ENCODE measurements at places on chromosomes 2 and 18. TPM values are rescaled to one million over a fixed set of nuclear protein-coding genes. Genes with fewer than 3 reads are reported as not detected.

ZNF892 gene
- total RNA-seq, result 5.9 TPM

EMILIN1 gene
- 0.81 TPM for total RNA-seq

CRYGD gene
- total RNA-seq, result not detected

TSGA10 gene
- 20.7 TPM for total RNA-seq

WDCP gene
- 17.5 TPM for total RNA-seq

C2orf78 gene
- not detected for total RNA-seq

RNF125 gene
- total RNA-seq, result 38.2 TPM

POTEF gene
- not detected for total RNA-seq

POLE4 gene
- 46.1 TPM for total RNA-seq

BIRC6 gene
- total RNA-seq, result 151 TPM

LDLRAD4 gene
- 51.9 TPM for total RNA-seq

ABCG5 gene
- total RNA-seq, result not detected

SH2D6 gene
- total RNA-seq, result 1.6 TPM

DNA sequence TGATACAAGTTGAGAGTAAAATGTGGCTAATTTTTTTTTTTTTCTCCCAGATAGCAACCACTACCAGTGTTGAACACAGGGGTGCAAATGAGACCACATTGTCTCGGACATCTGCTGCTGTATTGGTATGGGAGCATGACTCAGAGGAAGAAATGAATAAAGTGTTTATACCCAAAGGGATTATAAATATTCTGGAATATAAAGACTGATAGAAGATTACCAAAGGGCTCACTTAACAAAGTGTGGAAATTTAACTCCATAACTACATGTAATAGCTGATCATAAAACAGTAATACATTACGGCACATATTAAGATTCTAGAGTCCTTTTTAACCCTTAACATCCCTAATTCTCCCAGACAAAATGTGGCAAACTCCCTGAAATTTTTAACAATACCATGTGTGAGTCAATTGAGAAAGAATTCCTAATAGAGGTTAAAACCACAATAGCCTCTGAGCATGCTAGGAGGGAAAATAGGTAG is 1023.0 kb upstream of the ACVR2A start:
- DNase-seq, result no peak

GRCh38 chr2:112683550-112684414 is 37.0 kb upstream of the NT5DC4 start:
- DNase-seq, result no peak

DNA sequence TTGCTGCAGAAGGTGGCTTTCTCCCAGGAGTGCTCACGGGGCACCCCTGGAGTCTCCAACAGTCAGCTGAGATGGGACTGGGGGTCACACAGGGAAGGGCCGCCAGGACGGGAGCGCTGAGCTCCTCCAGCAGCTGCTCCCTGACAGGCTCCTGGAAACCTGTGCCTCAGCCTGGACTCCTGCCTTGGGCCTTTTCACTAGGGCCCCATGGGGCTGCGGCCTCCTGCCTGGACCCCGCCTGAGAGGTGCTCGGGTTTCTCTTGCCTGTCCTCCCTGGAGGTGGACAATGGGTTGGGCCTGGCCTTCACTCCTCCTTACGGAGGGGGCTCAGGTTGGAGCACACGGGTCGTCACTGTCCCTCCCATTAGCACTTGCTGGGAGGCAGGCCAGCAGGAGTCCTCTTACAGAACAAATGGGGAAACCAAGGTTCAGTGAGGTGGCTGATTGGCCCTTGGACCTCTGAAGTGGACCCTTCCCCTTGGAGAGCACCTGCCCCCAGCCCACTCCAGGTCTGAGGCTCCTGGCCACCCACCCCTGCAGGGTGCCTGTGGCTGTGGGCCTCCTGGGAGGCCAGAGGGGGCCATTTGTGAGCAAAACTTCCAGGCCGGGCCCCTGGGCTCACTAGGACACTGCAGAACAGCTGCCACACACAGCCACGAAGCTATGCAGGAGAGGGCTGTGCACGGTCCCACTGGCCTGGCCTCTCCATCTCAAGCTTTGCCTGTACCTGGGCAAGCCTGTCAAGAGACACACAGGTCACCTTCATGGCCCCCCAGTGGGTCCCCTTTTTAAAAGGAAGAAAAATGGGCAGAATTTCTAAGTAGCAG is 57.1 kb upstream of the ODC1 start:
- DNase-seq, result no peak

GRCh38 chr18:72935744-72936143 is 68.0 kb upstream of the NETO1 start:
- no peak for DNase-seq

- no peak for DNase-seq
Observed at GRCh38 chr2:224417361-224417729, 15.4 kb upstream of the FAM124B start.

GRCh38 chr2:56666777-56667176 is 483.0 kb downstream of the CCDC85A start:
- no peak for DNase-seq

DNA sequence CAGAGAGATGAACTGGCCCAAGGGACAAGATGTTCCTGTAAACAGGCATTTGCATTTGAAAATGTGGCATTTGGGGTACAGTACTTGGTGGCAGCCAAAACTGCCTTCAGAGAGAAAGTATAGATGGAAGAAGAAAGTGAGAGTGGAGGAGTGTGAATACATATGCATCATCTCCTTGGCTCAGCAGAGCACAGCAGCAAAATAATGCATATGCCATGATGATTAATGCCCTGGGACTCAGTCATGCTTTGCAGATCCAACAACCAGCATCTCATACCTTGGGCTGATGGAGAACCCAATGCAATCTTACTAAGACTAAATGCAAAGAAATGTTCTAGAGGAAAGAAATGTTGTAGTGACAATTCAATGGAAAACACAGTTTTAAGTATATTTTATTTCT is 29.7 kb upstream of the CYTIP start:
- no peak for DNase-seq

DNA sequence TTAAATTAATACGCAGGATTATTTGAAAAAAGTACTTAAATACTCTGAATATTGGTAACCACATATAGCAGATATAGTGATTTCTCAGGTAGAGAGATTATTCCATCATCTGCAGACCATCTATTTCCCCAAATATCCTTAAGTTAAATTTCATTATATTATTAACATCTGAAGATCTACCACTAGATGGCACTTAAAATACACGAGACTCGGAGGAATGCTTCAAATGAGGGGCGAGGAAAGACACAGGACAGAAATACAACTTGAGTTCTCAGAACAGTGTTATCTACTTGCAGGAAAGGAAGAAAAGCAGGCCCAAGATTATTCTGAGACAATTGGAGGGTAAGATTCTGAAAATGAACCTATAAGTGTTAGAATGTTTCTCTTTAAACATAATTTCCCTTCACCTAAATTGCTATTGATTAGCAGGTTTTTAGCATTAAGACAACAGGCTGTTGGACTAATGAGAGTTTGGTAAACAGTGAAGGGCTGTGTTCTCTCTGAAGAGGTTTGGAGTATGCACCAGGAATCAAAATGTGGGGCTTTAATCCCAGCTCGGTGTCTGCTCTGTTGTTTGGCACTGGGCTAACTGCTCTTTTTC is 76.9 kb upstream of the GCFC2 start:
- no peak for DNase-seq

GRCh38 chr2:135227386-135227785 is 175.3 kb downstream of the RAB3GAP1 start:
- DNase-seq, result no peak

GRCh38 chr2:134550566-134551164 is 168.1 kb downstream of the TMEM163 start:
- DNase-seq, result no peak

DNA sequence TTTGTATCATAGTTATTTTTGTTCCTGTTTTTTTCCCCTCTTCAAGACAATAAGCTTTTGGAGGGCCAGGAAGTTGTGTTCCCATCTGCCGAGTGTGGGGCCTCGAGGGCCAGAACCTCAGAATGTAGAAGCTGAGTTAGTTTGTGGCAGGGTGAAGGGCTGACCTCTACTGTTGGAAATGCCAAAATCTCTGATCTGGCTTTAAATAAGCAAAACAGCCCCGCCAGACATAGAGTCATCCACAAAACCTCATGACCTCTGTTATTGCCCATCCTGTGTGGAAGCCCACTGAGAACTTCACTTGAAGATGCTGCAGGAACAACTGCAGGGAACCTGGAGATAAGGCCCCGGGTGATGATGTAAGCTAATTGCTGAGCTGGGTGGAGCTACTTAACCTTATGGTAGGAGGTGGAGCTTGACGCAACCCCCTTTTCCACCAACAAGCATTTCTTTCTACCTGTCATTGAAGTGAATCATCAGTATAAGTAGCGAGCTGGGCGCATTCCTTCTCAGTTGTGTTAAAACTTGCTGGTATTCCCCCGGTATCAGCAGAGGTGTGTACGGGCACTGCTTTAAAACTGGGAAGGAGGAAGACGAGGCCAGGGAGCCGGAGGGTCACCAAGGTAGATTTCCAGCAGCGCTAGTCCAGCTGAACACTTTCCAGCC is 177.2 kb downstream of the NEDD4L start:
- DNase-seq, result no peak

DNA sequence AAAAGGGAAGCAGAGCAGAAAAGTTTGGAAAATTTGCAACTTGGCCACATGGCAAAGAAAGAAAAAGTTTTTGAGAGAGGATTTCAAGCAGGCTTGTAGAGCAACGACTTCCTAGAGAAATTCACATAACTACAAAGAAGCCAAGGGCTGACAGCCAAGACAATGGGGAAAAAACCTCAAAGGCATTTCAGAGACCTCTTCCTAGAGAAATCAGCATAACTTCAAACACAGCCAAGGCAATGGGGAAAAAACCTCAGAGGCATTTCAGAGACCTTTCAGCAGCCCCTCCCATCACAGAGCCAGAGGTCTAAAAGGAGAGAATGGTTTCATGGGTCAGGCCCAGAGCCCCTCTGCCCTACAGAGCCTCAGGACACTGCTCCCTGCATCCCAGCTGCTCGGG is 7.2 kb downstream of the ADI1 start:
- DNase-seq, result no peak

- no peak for DNase-seq
Observed at GRCh38 chr18:78722386-78722785, 257.2 kb upstream of the SALL3 start.

- DNase-seq, result no peak
Observed at GRCh38 chr2:104033399-104033798, 820.5 kb upstream of the POU3F3 start.

DNA sequence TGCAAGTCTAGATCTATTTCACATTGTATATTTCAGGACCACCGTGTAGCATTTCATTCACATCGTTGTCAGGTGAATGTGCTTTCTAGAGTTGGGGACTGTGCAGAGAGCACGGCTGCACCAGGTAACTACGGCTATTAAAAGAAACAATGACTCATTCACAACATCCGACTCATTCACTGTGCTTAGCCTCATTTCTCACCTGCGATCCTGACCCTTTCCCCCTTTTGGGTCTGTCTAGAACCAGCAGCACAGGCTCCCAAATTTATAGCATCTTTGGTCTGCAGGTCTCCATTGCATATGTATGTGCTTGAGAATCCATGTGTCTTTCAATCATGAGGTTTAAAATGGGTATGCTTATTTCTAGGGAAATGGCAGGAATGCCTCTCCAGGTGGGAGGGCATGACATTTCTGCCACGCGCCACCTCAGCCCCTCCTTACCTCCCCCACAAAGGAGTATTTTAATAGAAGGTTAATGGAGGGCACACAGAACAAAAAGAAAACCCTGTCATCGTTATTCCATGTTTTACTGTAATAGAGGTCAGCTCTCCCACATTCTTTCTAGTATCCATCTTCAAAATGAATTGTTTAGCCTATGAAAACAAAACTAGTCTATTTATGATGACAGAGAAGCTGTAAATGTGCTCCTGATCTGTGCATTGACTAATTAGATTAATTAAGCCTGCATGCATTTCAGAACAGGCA is 246.7 kb upstream of the EPHA4 start:
- DNase-seq, result no peak

- DNase-seq, result no peak
Observed at GRCh38 chr2:113376913-113377445, 60.5 kb upstream of the ZNG1B start.

DNA sequence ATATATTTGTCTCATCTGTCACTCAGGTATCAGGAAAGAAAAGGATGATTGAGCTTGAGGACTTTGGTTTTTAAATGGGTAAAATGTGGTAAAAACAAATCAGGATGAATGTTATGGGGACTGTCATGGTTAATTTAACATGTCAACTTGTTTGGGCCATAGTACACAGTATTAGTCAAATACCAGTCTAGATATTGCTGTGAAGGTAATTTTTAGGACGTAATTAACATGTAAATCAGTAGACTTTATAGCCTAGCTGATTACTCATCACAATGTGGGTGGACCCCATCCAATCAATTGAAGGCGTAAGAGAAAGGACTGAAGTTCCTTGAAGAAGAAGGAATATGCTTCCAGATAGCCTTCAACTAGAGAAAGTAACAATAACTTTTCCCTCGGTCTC is 275.7 kb upstream of the ZNF804A start:
- DNase-seq, result no peak

GRCh38 chr18:519019-519879 is 18.7 kb upstream of the COLEC12 start:
- DNase-seq, result no peak

- no peak for DNase-seq
Observed at GRCh38 chr2:99949530-99949929, 192.9 kb downstream of the AFF3 start.

- DNase-seq, result peak; percentile 11
Observed at GRCh38 chr2:200585730-200586643, at the start of gene AOX1. TSS of gene AOX1 (plus strand) at chr2:200586014. CDS start at chr2:200586109, 95 bp downstream.

- DNase-seq, result peak; percentile 55
Observed at GRCh38 chr18:26548415-26549262, at the start of gene KCTD1. TSS of gene KCTD1 (minus strand) at chr18:26548553. CDS start at chr18:26548536, 17 bp downstream.

DNA sequence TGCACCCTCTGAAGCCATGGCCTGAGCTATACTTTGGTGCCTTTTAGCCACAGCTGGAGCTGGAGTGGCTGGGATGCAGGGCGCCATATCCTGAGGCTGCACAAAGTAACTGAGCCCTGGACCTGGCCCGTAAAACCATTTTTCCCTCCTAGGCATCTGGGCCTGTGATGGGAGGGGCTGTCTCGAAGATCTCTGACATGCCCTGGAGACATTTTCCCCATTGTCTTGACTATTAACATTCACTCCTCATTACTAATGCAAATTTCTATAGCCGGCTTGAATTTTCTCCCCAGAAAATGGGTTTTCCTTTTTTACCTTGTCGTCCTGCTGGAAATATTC is 15.4 kb downstream of the TAF1B start:
- DNase-seq, result no peak

- no peak for DNase-seq
Observed at GRCh38 chr2:239753401-239753837, 271.7 kb downstream of the NDUFA10 start.

- no peak for DNase-seq
Observed at GRCh38 chr18:64444819-64445218, 295.9 kb upstream of the LINC00305 start.

GRCh38 chr18:27966881-27967280 is 210.0 kb downstream of the CDH2 start:
- no peak for DNase-seq

- no peak for DNase-seq
Observed at GRCh38 chr2:216845426-216845825, 14.4 kb downstream of the TNP1 start.

- no peak for DNase-seq
Observed at GRCh38 chr2:200509235-200509611, 645 bp downstream of the KCTD18 start.

- no peak for DNase-seq
Observed at GRCh38 chr2:189952536-189953109, 109.9 kb downstream of the MSTN start.

GRCh38 chr18:67367540-67367939 is 149.0 kb downstream of the DSEL start:
- DNase-seq, result no peak
